Ovary (tissue), 10 donors: ENCODE measurements at places on chromosomes 1 and 21. TPM values are rescaled to one million over a fixed set of nuclear protein-coding genes. Genes with fewer than 3 reads are reported as not detected.
A peak's percentile ranks its signal among the peaks of the same experiment; 100 is the strongest.

The PTAFR gene
- total RNA-seq = 4.4 TPM

DNA sequence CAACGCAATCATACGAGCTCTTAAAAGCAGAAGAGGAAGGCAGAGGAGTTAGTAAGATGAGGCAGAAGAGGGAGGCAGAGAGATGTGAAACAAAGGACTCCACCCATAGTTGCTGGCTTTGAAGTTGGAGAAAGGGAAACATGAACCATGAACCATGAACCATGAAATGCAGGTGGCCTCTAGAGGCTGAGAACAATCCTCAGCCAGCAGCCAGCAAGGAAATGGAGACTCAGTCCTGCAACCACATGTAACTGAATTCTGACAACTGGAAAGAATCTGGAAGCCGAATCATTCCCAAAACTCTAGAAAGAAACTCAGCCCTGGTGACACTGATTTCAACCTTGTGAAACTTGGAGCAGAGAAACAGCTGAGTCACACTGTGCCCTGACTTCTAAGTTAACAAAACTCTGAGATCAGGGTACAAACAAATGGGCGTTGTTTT lies 10.1 kb downstream of the DIPK1A start:
- no peak for DNase-seq
- no peak overlapping the region for H3K4me3 ChIP-seq
- no peaks in the 10 kb centered on the region for H3K4me1 ChIP-seq
- H3K27me3 ChIP-seq = no peaks in the 10 kb centered on the region
- no peaks in the 10 kb centered on the region for H3K36me3 ChIP-seq
- H3K27ac ChIP-seq = no peak overlapping the region

The OPRD1 gene
- total RNA-seq = not detected

DNA sequence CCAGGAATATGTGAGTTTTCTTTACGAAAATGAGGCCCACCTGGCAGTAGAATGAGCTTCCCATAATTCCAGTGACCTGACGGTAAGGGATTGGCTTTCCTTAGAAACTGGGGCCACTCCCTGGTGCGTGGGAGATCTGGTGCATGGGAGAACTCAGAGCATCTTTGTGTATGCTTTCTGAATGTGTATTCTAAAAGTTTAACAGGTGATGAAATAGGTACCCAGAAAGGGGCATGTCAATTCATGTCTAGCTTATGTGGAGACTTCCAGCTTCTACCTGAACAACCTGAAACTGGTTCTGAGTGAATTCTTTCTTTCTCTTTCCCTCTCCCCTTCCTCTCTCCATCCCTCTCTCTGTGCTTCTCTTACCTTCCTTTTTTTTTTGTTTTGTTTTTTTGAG lies 15.2 kb upstream of the FCRLA start:
- H3K4me1 ChIP-seq = no peaks in the 10 kb centered on the region
- H3K27ac ChIP-seq = no peak overlapping the region
- H3K36me3 ChIP-seq = no peaks in the 10 kb centered on the region
- H3K4me3 ChIP-seq = no peak overlapping the region

The IL6R gene
- 12.2 TPM for total RNA-seq

DNA sequence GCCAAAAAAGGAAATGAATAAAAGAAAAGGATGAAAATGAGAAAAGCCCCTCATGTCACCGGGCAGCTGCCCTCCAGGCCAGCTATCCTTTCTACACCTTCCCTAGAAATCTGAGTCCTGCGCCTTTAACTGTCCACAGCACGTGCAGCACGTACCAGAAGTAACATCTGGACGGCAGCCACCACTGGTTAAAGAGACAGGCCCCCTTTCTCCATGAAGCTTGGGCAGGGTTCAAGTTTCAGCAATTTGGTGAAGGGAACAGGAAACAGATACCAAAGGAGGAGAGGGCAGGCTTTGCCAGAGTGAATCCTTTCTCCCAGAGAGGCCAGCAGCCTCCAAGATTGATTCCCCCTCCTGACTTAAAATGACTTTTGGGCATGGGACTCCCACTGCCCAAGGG lies 3.6 kb upstream of the KIAA2013 start:
- H3K4me1 ChIP-seq = peaks cover 9% of the 10 kb centered on the region
- H3K27ac ChIP-seq = no peak overlapping the region
- no peak overlapping the region for H3K4me3 ChIP-seq
- no peaks in the 10 kb centered on the region for H3K27me3 ChIP-seq

DNA sequence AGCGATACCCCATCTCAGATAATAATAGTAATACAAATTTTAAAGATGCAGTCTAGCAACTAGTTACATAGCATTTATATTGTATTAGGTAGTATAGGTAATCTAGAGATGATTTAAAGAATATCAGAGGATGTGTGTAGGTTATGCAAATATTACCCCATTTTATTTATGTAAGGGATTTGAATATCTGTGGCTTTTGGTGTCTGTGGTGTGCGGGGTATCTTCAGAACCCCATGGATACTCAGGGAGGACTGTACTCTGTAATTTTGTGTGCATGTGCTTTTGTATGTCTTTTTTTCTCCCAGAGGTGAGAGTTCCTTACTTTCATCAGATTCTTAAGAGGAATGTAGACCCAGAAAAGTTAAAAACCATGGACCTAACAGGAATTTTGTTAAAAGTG lies 12.8 kb downstream of the RNF2 start:
- no peak overlapping the region for H3K4me3 ChIP-seq
- peaks cover 5% of the 10 kb centered on the region for H3K4me1 ChIP-seq
- H3K27ac ChIP-seq = no peak overlapping the region
- no peaks in the 10 kb centered on the region for H3K27me3 ChIP-seq
- H3K36me3 ChIP-seq = no peaks in the 10 kb centered on the region
- DNase-seq = no peak

The IVL gene
- total RNA-seq = not detected

DNA sequence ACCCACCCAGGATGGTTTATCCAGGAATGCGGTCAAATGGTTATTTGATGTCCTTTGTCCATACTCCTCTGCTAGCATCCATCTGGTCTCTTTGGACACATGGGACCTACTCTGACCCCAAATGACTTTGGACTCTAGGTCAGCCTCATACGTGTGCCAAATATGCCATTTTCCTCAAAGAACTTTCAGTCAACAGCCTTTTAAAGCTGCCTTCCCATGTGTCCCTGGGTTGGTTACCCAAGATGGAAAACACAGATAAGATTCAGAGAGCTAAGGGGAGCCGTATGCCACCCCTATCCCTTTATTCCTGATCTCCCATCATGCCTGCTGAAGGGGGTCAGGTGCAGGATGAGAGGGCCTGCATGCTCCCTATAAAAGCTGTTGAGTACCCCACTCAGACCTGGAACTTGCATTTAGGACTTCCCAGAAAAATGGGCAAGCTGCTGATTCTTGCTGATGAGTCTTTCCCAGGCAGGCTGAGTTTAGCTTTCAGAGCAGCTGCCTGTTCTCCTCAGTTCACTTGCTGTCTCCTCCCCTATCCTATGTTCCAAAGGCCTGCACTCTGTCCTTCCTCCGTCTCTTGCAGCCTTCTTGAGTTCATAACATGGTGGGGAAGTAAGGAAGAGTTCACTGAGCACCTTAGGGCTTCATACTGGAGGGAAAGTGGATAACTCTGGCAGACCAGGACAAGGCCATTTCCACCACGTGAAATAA lies 19.8 kb downstream of the CHI3L2 start:
- no peaks in the 10 kb centered on the region for H3K27me3 ChIP-seq
- H3K27ac ChIP-seq = no peak overlapping the region
- no peaks in the 10 kb centered on the region for H3K36me3 ChIP-seq
- no peak overlapping the region for H3K4me3 ChIP-seq

DNA sequence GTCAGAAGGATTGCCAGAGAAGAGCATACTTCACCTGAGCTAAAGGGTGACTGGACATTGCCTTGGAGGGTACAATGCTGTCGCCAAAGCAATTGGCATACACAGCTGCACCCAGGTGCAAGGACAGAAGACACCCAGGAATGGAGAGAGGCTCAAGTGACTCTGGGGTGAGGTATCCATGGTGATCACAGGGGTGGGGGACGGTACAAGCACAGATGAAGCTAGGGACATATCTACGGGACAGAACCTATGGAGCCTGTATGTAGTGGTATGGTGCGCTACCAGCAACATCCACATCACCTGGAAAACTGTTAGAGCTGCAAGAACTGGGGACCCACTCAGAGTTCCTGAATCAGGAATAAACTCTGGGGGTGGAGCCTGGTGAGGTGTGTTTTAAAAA lies 286.1 kb downstream of the PCP4 start:
- DNase-seq = no peak
- H3K4me3 ChIP-seq = no peak overlapping the region
- H3K36me3 ChIP-seq = no peaks in the 10 kb centered on the region
- no peaks in the 10 kb centered on the region for H3K4me1 ChIP-seq
- H3K27me3 ChIP-seq = no peaks in the 10 kb centered on the region

The S100A7A gene
- not detected for total RNA-seq

GRCh38 chr21:22125581-22125980 lies 1127.4 kb downstream of the NCAM2 start:
- no peak for DNase-seq
- H3K4me3 ChIP-seq = no peak overlapping the region
- no peaks in the 10 kb centered on the region for H3K36me3 ChIP-seq
- no peaks in the 10 kb centered on the region for H3K27me3 ChIP-seq

- peak overlapping the region; percentile 84 for H3K27ac ChIP-seq
- peaks cover 21% of the 10 kb centered on the region for H3K4me1 ChIP-seq
- H3K27me3 ChIP-seq = no peaks in the 10 kb centered on the region
- peak overlapping the region; percentile 55 for H3K4me3 ChIP-seq
- peak; percentile 94 for DNase-seq
These were observed 996 bp upstream of the TMEM51 start for GRCh38 chr1:15152318-15153183.

The UBE2U gene
- total RNA-seq = not detected

The LELP1 gene
- not detected for total RNA-seq
